D721Med (cell line): ENCODE measurements at places on chromosomes 13 and 19.

- DNase-seq: no peak
Measured at GRCh38 chr13:111846391-111847159, 220.4 kb upstream of the SOX1 start.

DNA sequence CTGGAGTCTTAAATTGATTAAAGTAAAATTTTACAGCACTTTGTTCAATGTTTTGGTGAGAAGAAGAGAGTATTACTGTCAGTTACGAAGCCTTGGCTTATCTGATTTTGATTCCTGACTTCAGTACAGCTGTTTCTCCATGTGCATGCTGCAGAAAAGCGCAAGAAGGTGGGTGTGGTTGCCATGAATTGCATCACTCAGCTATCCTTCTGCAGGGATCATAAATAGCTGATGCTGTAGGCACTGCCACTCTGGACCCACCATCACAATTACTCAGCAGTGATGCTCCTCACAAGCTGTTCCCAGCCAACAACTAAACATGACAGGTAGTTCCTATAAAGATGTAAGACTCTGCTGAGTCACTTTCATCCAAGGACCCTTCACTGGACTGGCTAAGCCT lies 321.2 kb downstream of the IRS2 start:
- DNase-seq: no peak

- no peak for DNase-seq
Measured at GRCh38 chr13:51783428-51784094, 20.4 kb downstream of the DHRS12 start.

- DNase-seq: no peak
Measured at GRCh38 chr13:79429309-79429708, 23.3 kb upstream of the RBM26 start.

DNA sequence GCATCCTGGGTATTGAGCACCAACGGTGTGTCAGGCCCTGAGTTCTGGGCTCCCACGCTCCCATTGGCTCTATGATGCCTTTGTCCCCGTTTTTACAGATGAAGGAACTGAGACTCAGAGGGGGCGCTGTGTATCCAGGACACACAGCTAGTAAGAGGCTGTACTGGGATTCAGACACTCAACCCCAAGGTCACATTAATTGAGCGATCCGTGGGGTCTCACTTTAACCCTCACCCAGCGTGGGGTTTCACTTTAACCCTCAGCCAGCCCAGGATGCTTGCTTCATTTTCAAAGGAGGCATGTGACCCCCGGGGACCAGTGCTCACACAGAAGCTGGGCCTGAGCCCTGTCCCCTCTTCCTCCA lies 42.6 kb downstream of the CYP4F22 start:
- no peak for DNase-seq

DNA sequence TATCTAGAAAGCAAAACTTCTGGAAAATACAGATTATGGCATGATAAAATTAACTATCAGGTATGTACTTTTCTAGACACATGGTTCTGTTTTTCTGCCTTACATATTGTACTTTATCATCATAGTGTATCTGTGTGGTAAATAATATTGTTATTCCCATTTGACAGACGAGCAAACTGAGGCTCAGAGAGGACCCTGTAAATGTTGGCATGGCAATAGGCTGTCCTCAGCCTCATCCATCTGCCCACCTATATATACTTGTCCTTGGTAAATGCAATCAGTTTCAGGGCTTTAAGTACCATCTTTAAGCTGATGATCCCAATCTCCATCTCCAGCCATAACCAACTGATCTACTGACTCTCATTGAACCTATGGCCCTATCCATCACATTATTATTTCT lies 178.0 kb downstream of the DCT start:
- no peak for DNase-seq

DNA sequence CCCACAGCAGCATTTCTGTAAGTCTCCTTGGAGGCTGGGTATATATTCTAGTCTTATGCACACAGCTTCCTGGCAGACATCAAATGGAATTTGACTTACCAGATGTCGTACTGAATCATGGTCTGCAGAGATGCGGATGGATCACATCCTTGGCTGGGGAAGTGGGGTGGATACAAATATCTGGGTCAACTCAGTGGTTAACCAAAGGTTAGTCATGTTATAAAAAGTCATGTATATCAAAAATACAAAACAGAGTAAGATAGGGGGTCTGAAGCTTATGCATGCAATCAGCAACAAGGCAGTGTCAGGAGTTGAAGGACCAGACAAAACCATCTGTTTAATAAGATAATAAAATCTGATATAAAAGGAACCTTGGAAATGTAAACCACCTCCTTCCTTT lies 61.9 kb downstream of the WASF3 start:
- DNase-seq: no peak

DNA sequence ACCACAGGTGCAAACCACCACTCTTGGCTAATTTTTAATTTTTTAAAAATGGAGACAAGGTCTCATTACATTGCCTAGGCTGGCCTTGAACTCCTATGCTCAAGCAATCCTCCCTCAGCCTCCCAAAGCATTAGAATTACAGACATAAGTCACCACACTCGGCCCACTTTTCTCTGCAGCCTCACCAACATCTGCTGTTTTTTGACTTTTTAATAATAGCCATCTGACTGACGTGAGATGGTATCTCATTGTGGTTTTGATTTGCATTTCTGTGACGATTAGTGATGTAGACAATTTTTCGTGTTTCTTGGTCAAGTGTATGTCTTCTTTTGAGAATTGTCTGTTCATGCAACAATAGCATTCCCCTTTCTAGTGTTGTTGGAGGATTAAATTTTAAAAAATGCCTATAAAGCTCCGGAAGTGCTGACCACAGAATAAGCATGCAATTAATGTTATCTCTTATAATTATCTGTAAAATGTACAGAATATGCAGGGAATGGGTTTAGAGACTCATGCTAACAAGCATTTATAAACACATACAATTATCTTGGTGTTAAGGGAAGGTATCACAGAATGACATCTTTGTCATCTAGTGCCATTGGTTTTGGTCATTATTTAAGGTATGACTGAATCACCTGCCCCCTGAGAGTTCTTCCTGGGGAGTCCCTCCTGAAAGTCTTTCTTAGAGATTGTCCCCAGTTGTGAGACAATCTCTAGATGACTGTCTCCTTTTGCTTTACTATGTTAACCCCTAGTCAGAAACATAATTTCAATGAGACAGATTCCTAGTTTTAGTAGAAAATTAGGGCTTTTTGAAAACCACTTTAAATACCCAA lies 118.5 kb upstream of the SERTM1 start:
- DNase-seq: no peak

DNA sequence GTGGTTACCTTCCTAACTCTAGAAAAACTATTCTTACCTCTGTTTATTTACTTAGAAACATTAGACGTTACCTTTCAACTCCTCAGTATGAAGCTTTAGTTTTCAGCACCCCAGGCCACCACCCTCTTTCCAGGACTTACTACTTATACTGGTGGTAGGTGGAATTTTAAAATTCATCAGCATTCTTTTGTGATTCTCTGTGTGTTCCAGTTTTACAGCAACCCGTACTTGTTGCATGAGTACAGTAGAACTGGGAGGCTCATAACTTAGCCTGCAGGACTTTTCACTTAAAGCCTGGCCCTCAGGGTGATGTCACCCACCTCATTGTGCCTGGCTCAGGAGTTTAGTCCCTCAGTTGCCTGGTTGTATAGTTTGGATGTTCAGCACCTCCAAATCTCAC lies 49.4 kb upstream of the ALOX5AP start:
- DNase-seq: no peak

- DNase-seq: no peak
Measured at GRCh38 chr19:51364200-51365106, 1.7 kb downstream of the ETFB start.

- no peak for DNase-seq
Measured at GRCh38 chr13:34862716-34863115, 79.4 kb upstream of the NBEA start.

GRCh38 chr13:35512271-35512920 lies 35.9 kb upstream of the MAB21L1 start:
- no peak for DNase-seq

- no peak for DNase-seq
Measured at GRCh38 chr13:41306271-41307145, 4.6 kb upstream of the NAA16 start.

DNA sequence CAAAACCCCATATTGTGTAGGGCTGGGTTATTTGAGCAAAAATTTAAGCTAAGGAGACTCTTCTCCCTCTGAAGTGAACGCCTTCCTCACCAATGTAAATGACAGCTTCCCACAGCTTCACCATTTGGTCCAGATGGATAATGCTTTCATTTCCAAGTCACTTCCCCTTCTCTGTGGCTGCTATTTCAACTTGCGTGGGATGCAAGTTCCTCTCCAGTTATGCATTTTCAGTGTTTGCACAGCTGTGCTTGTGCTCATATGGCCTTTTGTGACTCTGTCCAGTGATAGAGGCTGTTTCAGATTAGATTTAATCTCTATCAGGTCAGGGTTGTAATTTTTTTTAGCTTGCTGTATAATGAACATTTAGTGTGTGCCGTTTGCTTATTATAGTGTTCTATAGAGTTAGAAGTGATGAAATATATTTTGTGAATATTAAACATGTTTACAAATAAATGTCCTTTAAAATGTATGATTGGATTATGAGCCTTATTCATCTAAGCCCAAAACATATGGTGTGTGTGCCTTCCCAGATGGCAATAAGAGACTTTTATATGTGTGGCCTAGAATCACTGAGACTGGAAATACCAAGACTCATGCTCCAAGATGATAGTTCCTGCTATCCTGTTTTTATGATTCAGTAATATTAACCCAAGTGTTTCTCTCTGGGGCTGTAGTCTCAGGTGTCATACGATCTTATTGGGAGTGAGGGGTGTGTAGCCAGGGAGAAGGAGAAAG lies 86.6 kb downstream of the TNFRSF19 start:
- DNase-seq: no peak

GRCh38 chr19:2089727-2090053 lies 6.4 kb downstream of the MOB3A start:
- DNase-seq: no peak

- DNase-seq: no peak
Measured at GRCh38 chr19:7550169-7550770, 14.8 kb downstream of the PNPLA6 start.

DNA sequence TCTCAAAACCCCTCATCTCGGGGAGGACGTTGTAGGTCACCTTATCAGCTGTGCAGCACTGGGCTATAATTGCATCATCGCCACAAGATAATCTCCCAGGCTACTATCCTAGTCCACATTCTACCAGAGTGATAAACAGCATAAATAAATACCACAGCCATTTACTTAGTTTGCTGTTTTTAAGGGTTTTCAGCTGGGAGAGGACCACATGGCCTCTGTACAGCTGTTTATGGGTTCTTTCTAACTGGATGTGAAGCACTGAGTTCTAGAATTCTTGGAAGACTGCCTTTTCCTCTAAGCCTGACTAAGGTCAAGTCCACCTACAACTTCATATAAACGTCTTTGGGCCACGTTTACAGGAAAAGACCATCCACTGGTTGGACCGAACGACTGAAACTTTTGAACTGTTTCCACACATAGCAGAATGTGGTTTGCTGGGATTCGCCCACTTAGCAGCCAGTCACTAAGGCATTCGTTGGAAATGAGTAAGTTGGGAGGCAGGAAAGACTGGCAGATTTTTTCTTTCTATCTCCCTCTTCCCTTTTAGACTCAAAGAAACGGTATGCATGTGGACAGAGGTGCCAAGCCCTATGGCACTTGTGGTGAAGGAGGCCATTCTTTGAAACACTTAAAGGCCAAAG lies 752.5 kb upstream of the SGCG start:
- no peak for DNase-seq

DNA sequence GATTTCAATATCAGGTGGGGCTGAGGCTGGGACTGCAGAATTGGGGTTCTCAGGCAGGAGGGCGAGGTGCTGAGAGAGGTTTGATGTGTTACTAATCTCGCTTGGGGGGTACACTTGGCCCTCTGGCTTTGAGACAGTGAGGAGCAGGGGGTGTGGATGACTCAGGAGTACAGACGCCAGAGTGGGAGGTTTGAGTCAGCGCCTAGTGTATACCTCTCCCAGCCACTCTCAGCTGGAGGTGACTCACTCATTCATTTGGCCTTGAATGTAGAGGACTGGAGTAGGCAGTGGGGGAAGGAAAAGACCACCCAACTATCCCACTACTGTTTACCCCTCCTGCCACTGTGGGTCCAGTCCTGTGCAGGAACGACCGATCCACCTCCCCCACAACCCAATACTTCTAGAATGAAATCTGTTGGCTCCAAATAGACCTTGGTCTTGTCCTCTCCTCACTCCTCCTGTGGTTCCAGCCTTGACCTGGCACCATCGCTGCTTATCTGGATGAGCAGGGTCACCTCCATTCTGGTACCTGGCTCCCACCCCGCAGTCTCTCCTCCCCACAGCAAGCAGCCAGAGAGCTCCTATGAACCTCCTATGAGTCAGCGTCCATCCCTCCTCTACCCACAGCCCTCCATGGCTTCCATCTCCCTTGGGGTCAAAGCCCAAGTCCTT lies 20.1 kb upstream of the ZNRF4 start:
- no peak for DNase-seq

- no peak for DNase-seq
Measured at GRCh38 chr13:97853550-97853949, 99.9 kb upstream of the IPO5 start.

GRCh38 chr19:10603084-10603872 lies 16.2 kb upstream of the AP1M2 start:
- no peak for DNase-seq

GRCh38 chr19:49403404-49404187 lies 15.5 kb downstream of the KASH5 start:
- DNase-seq: no peak

DNA sequence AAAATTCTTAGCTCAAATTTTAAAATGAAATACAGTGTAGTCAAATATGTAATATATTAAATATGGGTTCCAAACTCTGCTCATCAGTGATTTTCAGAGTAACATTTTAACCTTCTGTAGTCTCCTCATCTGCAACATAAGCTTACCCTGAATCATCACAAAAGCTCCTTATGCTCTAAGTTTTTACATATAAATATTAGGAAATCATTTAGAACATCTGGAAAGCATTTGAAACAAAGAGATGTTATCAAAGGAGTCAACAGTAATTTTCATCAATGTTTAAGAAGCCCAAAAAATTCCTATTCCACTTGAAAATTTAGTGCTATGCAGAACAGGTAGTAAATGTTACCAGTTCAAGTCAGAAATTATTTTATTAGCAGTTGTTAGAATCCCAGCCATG lies 224.7 kb downstream of the DCT start:
- no peak for DNase-seq

DNA sequence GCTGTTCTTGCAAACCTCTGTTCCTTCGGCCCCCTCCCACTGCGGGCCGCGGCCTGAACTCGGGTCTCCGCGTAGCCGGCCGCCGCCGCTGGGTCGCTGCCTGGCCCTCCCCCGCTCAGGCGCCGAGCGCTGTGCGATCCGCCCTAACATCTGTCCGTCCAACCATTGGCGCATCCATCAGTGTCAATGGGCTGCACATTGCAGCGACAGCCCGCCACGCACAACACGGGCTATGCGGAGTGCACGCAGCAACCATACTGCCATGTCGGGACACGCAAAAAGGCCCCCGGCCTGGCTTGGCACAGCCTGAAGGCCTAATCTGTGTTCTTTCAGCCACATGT lies 2.6 kb upstream of the TSHZ3 start:
- DNase-seq: no peak

DNA sequence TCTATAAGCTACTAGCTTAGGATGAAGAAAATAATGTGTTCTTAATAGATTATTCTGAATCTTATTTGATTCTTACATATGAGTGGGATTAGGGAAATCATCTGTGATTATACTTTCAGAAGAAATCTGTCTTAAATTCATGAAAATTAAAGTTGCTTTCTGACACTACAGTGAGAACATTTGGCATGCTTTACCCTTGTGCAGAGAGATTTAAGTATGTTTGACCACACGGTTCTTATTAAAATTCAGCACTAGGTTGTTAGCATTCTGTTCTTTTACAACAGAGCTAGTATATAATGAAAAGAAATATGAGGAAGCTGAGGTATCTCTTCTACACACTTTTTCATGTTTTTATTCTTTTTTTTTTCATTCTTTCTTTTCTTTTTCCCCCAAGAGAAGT lies 2723.9 kb downstream of the PCDH9 start:
- no peak for DNase-seq
